ENCODE measurements at places on chromosomes 6 and 20.

DNA sequence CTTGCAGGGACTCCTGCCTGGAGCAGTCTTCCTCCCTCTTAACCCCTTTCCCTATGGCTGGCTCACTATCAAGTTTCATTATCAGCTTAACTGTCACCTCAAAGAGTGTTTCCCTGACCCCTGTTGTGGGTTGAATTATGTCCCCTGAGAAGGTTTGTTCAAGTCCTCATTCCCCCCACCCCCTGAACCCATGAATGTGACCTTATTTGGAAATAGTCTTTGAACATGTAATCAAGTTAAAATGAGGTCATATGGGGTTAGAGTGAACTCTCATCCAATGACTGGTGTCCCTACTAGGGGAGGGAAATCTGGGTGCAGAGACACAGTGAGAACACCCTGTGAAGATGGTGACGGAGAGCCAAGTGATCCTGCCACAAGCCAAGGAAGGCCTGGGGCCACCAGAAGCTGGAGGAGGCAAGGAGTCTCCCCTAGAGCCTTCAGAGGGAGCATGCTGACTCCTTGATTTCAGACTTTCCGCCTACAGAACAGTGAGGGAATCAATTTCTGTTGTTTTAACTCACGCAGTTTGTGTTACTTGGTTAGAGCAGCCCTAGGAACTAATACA lies 165.2 kb upstream of the TOP1 start:
- DNase-seq, result no peak

DNA sequence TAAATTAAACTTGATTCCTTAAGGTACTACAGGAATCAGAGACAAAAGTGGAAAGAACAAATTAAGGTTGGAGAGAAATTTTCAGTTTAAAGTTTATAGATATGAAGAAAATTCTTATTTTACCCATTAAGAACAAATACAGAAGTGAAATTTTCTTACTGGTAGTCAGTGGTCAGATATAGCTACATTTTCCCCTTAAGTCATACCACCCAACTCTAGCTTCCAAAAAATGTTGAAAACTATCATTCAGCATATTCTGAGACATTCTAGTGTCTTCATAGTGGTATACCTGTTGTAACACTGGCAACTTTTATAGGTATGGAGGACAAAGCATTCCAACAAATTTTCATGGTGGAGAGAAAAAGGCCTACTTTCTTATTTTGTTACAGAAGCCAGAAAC lies 15.6 kb upstream of the SUMO4 start:
- no peak for DNase-seq

GRCh38 chr6:22892452-22892851 lies 323.1 kb downstream of the HDGFL1 start:
- DNase-seq, result no peak

GRCh38 chr6:100464903-100465700 lies at the start of gene SIM1:
SIM1 (minus strand) TSS chr6:100464921; CDS start chr6:100463468, 1,453 bp downstream.
- DNase-seq, result no peak

DNA sequence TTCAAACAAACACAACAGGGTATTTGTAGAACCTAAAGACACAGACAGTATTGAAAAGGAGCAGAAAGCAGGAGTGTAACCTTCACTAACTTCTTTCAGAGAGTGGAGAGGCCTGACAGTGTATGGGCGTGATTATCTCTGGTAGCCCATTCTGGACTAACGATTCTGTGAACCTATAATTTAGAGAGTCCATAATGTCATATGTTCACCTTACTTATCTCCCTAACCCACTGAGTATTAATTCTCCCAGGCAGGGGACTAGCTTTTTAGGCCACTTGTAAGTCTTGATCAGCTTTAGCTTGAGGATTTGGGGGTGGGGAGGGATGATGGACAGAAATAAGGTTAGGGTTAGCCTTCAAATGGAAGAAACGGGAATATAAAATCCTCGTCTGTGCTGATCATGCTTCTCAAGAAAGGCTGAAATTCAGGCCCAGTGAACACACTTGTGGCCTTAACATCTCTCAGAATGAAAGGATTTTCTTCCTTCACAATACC lies 2.8 kb upstream of the PARD6B start:
- no peak for DNase-seq

- no peak for DNase-seq
Observed at GRCh38 chr6:150692604-150693003, 92.9 kb downstream of the PLEKHG1 start.

- DNase-seq, result no peak
Observed at GRCh38 chr20:62691487-62691886, 17.1 kb upstream of the NTSR1 start.

Measured in activated T-cell treated with anti-CD3 and anti-CD28 coated beads for 48 hours (primary cell).